ENCODE measurements at places on chromosomes 13 and 19. TPM values are rescaled to one million over a fixed set of nuclear protein-coding genes. Genes with fewer than 3 reads are reported as not detected.

DNA sequence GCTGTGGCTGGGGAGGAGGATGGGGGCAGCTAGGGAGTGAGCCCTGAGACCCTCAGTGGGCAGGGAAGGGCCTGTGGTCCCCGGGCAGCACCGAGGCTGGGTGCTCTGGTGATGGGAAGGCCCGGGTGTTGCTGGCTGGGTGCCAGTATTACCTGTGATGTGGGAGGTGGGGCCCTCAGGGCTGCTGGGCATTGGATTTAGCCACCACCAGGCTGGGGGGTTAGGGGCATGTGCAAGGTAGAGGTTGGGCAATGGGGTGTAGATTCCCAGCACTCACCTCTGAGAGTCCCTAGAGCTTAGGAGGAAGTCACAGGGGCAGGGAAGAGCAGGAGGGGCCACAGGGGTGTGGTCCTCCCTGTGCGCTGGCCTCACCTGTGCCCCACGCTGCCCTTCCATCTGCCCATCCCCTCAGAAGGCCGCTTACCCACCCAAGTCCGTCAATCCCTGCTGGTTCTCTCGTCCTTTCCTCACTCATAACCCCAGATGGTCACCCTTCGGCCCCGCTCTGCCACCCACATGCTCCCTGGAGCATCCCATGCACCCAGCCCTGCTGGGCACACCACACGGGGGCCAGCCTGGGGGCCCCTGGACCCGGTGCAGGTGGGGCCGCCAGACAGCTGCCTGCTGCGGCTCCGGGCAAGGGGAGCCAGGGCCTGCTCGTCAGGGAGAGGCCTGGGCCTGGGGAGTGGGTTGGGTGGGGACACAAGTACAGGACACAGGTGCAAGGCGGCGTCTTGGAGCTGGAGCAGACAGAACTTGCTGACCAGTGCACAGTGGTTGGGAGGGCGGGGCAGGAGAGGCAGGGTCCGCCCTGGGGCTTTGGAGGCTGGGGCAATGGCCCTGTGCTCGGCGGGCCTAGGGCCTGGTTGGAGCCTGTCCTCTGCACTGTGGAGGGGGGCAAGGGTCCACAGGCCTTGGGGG lies 12.5 kb downstream of the EPN1 start:
- DNase-seq = no peak

- peak; percentile 3 for DNase-seq
Measured at GRCh38 chr13:53368948-53369347, 340.3 kb downstream of the OLFM4 start.

- DNase-seq = no peak
Measured at GRCh38 chr19:1093330-1093729, 1.8 kb downstream of the POLR2E start.

DNA sequence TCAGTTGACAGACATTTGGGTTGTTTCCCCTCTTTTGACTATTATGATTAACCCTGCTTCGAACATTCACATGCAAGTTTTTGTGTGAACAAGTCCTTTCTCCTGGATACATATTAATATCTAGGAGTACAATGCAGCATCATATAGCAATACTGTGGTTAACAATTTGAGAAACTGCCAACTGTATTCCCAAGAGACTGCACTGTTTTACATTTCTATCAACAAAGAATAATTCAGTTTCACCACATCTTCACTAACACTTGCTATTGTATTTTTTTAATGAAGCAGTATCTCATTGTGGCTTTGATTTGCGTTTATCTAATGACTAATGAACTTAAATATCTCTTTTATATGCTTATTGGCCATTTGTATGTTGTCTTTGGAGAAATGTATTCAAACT lies 184.6 kb upstream of the NBEA start:
- no peak for DNase-seq

- DNase-seq = peak; percentile 75
Measured at GRCh38 chr19:46016426-46017094, 6.3 kb downstream of the PGLYRP1 start.

DNA sequence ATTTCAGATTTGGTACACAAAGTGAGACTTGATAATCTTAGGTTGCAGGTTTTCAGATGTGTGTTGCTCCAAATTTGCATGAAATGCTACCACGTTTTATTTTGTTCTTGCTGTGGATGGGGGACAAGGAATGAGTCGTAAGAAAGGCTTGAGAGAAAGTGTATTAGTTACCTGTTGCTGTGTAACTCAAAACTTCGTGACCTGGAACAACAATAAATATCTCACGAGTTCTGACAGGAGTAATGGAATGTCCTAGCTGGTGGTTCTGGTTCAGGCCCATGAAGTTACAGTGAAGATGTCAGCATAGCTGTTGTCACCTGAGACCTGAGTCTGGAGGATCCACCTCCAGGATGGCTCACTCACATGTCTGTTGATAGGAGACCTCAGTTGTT lies 1.2 kb downstream of the ZNF8 start:
- DNase-seq = no peak

DNA sequence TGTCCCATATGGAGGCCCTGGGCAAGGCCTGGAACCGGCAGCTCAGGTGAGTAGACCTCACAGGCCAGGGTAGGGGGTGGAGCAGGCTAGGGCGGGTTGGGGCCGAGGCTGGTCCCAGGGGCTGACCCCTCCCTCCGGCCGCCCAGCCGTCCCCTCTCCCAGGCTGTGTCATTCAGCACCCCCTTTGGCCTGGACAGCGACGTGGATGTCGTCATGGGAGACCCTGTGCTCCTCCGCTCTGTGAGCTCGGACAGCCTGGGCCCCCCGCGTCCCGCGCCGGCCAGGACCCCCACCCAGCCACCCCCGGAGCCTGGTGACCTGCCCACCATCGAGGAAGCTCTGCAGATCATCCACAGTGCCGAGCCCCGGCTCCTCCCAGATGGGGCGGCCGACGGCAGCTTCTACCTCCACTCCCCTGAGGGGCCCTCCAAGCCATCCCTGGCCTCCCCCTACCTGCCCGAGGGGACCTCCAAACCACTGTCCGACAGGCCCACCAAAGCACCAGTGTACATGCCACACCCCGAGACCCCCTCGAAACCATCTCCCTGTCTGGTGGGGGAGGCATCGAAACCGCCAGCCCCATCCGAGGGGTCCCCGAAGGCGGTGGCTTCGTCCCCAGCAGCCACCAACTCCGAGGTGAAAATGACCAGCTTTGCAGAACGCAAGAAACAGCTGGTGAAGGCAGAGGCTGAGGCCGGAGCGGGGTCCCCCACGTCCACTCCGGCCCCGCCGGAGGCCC lies 16.0 kb downstream of the CAMSAP3 start:
- DNase-seq = no peak

GRCh38 chr13:72071713-72072112 lies 204.7 kb upstream of the DACH1 start:
- DNase-seq = no peak

DNA sequence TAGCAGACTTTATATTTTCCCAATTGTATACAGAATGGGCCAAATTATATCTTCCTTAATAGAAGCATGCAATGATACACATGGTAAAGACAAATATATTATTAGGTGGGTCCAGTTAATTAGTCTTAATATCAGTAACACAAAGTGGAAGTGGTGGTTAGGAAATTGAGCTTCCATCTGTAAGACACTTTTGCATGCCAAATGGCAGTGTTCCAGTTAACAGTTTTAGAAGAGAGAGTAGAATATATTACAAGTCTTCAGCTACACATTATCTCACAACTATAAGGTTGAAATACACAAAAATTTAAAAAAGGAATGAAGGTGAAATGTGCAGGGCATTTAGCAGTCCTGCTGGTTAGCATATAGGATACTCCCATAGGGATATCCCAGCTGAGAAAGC lies 536.5 kb downstream of the PCDH9 start:
- DNase-seq = no peak

- no peak for DNase-seq
Measured at GRCh38 chr19:29014857-29015436, 198.0 kb downstream of the UQCRFS1 start.

- DNase-seq = no peak
Measured at GRCh38 chr19:7845390-7846154, 15.6 kb downstream of the EVI5L start.

DNA sequence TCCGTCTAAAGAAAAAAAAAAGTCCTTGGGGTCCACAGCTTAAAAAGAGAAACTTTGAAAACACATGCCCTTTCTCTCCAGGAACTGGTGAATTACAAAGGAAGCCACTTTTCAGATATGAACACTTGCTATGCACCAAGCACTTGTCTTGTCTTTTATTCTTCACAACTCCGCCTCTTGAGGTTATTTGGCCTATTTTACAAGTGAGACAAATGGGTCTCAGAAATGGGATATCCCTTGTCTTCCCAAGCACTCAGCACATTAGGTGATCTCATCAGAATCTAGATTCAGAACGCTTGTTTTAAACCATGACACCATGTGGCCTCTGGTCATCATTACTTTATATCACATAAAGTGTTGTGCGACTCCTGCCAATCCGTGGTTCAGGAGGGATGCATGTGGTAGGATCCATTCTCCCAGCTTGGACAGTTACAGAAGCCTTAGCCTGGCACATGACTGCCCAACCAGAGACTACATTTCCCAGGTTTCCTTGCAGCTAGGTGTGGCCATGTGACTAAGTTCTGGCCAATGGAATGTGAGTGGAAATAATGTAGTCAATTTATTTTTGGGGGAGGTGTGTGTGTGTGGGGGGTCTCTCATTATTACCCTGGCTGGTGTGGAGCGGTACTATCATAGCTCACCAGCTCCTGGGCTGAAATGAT lies 13.9 kb downstream of the TSKS start:
- no peak for DNase-seq

DNA sequence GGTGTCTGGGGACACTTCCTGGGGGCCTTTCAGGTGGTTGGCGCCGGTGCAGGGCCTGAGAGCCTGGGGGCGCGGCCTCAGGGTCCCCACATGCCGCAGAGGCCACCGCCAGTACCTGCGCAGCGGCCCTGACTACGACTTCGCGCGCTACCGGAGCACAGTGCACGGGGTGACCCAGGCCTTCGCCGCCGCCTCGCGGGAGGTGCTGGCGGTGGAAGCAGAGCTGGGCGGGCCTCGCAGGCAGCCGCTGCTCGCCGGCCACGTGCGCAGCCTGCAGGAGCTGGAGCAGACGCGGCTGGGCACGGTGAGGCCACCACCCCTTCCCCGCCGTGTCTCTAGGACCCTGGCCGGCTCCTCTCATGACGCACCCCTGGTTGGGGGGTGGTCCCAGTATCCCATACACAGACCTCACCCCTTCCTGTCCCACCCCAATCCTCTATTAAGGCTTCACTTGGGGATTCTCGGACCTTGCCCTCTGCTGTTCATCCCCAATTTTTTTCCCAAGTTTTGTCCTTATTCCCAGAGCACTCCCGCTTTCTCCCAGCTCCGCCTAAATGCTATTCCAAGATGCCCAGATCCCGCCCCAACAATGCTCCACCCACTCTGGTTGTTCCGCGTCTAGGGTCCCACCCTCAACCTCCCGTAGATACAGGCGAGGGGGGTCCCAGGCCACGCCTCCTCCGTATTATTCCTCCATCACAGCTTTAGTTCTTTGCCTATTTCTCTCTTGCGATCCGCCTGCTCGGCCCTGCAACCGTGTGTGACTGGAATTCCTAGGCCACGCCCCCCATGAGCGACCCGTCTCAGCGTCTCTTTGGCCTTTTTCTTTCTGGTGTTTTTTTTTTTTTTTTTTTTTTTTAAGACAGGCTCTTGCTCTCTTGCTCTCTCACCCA lies 1.0 kb downstream of the REX1BD start:
- DNase-seq = peak; percentile 66

- DNase-seq = no peak
Measured at GRCh38 chr19:53906211-53907192, 2.6 kb upstream of the CACNG7 start.

The TUBA3C gene
- polyA plus RNA-seq = not detected

The ACP7 gene
- 0.78 TPM for polyA plus RNA-seq

The CEACAM6 gene
- not detected for polyA plus RNA-seq

The S1PR5 gene
- polyA plus RNA-seq = 0.57 TPM

The ZNF524 gene
- polyA plus RNA-seq = 5.4 TPM

The SIGLEC9 gene
- 1.4 TPM for polyA plus RNA-seq

The EMC10 gene
- 86.1 TPM for polyA plus RNA-seq

The RXFP2 gene
- 1.3 TPM for polyA plus RNA-seq

The PLPPR2 gene
- polyA plus RNA-seq = 10.5 TPM

Data from left kidney (tissue), 8 donors.